ENCODE measurements at places on chromosomes 11 and 22.

DNA sequence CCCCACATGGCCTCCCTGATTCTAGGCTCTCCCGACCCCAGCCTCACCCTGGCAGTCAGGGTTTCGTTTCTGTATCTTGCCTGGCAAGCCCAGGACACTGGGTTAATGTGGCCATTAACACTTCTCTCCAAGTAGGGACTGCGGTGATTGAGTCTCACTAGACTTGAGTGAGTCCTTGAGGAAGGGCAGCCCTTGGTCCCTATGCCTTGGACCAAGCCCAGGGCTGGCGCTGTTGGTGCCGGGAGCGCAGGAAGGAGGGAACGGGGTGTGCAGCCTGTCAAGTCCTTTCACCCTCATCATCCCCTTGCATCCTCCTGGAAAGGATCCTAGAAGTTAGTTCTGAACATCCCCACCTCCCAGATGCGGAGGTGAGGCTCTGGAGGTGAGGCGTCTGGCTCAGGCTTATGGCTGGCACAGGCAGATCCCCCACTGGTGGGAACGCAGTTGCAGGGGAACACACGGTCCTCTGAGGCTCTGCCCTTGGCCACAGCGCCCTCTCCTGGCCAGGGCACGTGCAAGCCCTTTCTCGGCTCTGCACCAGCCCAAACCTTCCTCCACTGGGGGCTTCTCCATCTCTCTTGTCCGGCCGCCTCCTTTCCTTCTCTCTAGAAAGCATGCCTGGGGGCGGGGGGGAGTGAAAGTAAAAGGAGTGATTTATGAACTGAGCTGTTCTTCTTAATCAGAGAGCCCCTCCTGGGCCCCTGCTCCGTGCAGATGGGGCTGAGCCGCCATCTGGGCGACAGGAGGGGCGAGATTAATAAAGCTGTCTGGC lies 56.7 kb downstream of the TP53I11 start:
- DNase-seq: peak; percentile 23

DNA sequence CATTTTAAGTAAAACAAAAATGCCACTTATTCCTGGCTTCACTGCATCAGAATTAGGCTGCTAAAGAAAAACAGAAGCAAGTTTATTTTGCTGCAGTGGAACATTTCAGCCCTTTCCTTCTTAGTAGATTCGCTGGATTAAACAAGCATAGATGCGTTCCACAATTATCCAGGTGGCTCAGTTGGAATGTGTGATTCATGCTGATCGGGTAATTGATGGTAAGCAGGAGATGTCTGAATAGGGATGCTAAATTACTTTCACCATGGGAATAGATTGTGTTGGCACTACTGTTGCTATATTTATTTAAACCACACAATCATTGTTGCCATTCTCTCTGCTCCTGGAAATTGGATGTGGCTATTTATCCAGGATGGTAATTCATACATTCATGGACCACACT lies 440.1 kb upstream of the DDI1 start:
- no peak for DNase-seq

GRCh38 chr22:20834206-20834605 lies 24.4 kb downstream of the PI4KA start:
- no peak for DNase-seq

DNA sequence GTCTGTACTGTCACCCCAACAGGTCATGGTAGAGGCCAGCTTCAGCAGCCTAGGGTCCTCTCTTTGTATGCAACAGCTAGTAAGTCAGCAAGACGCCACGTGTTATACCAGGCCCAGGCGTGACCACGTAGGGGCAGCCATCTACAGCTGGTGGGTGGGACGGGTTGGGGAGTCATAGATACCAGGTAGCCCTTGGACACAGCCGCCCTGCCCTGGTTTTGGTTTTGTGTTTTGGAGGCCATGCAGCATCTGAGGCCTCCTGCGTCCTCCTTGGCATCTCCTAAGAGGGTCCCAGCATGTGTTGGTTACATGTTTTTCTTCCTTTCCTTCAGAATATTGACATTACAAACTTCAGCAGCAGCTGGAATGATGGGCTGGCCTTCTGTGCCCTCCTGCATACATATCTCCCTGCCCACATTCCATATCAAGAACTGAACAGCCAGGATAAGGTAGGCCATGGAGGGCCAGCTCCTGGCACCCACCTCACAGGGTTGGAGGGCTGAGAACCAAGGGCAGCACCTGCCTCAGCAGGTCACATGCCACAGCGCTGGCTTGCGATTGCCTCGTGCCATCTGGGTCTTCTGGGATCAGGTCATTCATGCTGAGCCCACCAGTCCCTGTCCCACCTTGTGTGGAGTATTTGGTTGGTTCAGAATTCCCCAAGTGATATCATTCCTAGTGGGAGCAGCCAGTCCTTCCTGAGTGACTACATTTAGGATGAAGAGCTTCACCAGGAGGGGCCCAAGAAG lies 16.0 kb upstream of the ADORA2A start:
- no peak for DNase-seq

- DNase-seq: no peak
Observed at GRCh38 chr11:122807731-122808477, 30.4 kb upstream of the CRTAM start.

DNA sequence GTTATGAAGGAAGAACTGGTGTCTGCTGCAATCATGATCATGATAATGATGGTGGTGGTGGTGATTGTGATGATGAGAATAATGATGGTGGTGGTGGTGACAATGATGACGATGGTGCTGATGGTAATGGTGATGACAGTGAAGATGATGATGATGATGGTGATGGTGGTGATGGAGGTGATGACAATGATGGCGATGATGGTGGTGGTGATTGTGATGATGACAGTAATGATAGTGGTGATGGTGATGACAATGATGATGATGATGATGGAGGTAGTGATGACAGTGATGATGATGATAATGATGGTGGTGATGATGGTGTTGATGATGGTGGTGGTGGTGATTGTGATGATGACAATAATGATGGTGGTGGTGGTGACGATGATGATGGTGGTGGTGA lies 52.8 kb upstream of the ANO1 start:
- DNase-seq: no peak

DNA sequence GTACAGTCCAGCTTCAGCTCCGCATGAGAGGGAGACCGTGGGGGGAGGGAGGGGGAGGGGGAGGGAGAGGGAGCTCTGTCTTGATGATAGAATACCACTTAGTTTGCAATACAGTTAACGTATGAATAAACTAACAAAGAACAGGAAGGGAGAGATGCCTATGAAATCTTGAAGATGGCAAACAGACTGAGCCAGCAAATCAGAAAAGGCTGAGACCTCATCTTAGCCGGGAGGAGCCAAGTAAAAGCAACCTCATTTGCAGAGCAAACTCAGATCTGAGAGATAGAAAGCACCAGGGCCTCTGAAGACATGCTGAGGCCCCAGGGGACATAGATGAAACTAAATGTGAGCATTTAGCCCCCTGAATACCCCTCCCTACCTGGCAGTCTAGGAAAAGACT lies 23.0 kb downstream of the APLP2 start:
- no peak for DNase-seq

DNA sequence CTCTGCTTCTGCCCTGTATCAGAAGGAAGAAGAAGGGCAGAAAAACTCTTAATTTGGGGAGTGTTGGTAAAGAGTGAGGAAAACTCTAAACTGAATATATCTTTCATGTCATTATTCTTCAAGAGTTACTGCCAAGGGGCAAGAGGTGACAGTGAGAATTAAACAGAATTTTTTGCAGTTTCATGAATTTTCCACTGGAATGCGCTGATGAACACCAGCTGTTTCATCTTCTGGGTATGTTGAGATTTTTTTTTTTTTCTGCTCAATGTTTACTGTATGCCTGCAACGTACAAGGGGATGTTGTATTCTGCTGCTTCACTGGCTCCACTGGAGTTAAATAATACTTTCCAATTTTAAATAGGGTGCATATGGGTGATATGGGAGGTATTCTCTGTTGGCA lies 117.8 kb downstream of the FAM76B start:
- no peak for DNase-seq

DNA sequence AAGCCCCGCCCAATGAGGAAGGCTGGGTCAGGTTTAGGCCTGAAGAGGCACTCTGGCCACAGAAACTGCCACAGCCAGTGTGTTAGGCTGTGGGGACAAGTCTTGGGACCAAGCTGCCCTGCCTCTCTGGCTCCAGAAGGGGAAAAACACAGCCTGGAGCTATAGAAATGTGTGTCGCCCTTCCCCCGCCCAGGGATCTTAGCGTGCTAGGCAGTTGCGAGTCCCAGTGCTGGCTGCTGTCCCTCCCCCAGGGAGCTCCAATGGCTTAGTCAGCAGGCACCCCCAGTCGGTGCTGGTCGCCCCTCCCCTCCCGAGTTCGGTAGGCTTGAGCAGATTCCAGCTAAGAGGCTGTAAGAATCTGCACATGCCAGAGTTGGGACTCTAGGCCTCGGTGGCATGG lies 99.5 kb upstream of the API5 start:
- no peak for DNase-seq

- DNase-seq: no peak
Observed at GRCh38 chr22:16954060-16954403, 54.0 kb downstream of the GAB4 start.

- no peak for DNase-seq
Observed at GRCh38 chr11:103676413-103676812, 360.0 kb upstream of the DDI1 start.

DNA sequence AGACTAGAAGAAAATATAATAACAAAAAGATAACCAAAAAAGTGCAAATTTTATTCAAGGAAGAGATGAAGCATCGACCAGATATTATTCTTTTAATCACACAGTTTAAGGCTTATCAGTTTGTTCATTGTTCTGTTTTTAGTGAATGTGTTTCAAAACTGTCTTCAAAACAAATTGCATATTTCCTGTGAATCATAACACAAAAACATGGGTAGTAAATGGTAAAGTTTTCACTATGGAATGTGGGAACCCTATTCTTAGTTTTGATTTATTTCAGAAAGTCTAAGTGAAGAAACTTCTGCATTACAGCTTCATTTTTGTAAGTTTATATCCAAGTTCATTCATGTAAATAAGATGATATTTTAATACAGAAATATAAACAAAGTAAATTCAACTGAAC lies 207.6 kb upstream of the LUZP2 start:
- DNase-seq: no peak

GRCh38 chr11:101929294-101929915 lies 13.1 kb upstream of the ANGPTL5 start:
- DNase-seq: no peak

DNA sequence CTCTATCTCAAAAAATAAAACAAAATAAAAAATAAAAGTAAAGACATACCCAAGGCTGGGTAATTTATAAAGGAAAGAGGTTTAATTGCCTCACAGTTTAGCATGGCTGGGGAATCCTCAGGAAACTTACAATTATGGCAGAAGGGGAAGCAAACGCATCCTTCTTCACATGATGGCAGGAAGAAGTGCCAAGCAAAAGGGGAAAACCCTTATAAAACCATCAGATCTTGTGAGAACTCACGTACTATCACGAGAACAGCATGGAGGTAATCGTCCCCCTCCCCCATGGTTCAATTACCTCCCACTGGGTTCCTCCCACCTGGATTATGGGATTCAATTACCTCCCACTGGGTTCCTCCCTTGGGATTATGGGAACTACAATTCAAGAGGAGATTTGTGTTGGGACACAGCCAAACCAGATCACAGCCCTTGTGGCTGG lies 8.3 kb upstream of the SSTR3 start:
- no peak for DNase-seq

Data from amniotic stem cell (primary cell).